ENCODE measurements at places on chromosomes 12 and 14. TPM values are rescaled to one million over a fixed set of nuclear protein-coding genes. Genes with fewer than 3 reads are reported as not detected.

DNA sequence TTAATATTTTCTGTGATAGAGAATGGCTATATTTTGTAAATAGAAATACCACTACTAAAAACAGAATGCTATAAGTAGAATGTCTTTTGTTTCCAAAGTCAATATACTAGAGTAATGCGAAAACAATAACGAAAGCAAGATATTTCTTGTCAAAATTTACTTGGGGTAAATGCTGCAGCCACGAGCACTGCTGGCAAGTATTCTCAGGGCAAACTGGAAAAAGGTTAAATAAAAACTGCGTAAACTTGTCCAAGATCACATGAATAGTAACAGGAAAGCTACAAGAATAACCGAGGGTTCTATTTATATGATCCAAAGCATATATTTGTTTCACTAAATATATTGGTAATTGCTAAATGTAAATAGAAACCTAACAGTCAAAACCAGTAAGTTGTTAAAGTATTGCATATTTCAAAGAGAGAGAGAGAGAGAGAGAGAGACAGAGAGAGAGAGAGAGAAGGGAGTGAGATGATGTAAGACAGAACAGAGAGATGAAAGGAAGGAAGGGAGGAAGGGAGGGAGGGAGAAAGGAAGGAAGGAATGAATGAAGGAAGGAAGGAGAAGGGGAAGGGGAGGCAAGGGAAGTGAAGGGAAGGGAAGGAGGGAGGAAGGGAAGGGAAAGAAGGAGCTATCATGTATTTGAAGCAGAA, 231.7 kb downstream of the KCNC2 start:
- peak; percentile 27 for DNase-seq

- DNase-seq = no peak
Measured at GRCh38 chr14:100069161-100069800, 4.1 kb downstream of the EVL start.

GRCh38 chr12:24913953-24914352, 34.9 kb downstream of the BCAT1 start:
- DNase-seq = no peak

DNA sequence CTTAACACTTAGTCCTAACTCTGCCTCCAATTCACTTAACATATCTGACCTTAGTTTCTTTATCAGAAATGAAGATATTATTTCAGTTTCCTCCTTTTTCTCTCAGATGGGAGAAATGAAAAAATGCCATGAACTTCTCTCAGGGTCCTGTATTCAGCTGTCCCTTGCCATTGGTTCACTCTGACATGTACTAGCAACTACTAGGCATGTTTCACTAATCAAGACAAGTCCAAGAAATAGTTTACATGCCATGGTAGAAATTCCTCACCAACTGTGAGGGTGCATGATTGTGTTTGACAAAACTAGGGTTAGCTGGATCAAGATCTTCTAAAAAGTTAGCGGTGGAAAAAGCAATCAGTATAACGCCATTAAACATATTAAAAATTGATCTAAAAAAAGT, 7.0 kb upstream of the ATXN7L3B start:
- DNase-seq = no peak

- no peak for DNase-seq
Measured at GRCh38 chr14:58783792-58784511, 146.2 kb downstream of the DACT1 start.

GRCh38 chr14:96167224-96168148, 37.2 kb upstream of the BDKRB2 start:
- no peak for DNase-seq

- DNase-seq = no peak
Measured at GRCh38 chr12:127556231-127556886, 710.6 kb upstream of the TMEM132C start.

DNA sequence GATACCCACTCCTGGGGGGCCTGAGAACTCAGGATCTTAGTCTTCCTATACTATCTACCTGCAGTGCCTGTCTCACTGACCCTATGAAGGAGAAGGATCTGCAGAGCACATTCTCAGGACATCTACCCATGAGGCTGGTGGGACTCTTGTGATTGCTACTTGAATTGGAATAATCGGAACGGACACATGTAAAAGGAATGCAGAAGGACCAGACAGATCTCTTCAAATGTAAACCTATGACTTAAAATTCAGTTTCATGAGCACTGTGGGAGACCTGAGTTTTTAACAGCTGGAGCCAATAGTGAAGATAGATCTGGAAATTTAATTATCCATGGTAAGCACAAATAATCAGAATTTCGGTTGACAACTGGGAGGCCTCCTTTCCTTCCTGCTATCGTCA, 35.2 kb upstream of the CPSF6 start:
- no peak for DNase-seq

DNA sequence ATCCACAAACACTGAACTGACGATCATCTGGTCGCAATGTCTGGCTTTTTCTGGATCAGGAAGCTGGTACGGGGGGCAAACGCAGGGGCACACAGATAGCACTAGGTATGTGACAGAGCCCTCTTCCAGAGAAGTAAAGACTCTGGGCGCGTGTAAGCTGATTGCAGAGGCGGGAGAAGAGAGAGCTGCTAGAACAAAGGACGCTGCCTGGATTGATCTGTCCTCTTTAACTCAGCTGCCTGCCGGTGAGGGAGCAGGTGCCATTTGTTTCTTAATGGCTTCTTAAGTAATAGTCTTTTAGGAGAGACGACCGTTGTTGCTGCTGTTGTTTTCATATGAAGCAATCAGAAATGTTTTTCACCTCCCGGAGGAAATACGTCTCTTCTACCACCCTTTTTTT, 77.3 kb downstream of the GLT1D1 start:
- DNase-seq = no peak

DNA sequence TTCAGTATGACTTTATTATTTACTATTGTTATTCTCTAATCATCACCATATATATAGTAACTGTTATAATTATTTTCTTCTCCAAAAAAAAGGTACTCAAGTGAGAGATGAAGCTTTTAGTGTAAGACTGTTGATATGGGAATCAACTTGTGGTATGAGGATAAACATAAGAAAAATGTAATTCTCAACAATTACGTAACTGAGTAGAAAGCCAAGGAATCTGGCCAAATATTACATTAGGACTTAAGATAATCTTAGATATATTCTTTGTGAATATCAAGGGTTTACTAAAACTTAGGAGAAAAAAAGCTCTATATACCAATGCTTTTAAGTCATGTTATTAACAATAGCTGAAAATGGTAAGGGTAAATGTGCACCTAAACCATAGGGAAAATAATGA, 13.3 kb downstream of the SENP1 start:
- no peak for DNase-seq

GRCh38 chr12:50166799-50167048, 445 bp downstream of the CERS5 start:
- DNase-seq = no peak

DNA sequence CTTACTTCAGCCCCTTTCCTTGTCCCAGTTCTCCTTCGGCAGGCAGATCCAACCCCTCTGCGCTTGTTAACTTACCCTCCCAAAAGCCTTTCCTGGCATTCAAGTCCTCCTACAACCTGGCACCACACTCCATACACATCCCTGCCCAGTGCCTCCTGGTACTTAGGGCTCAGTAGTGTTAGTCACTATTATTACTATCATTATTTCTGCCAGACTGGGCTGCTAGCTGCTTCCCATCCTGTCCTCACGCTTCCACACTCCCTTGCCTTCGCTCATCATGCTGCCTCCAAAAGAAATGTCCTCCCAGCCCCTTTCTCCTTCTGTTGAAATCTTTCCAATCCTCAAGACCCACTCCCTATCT, 1.6 kb upstream of the HDAC7 start:
- DNase-seq = no peak

DNA sequence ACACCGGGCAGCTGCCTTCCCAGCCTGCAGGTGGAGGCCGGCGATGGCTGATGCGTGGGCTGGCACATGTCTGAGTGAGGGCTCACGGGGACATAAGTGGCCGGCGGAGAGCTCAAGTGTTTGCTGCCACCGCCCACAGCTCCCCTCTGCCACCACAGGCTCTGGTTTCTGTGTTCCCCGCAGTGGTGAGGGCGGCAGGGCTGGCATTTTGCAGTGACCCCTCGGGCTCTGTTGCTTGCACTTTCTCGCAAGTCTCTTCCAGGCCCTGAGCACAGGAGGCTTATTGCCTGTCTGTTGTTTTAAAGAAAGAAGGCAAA, 271.0 kb upstream of the RTL1 start:
- no peak for DNase-seq

- no peak for DNase-seq
Measured at GRCh38 chr14:102591372-102591943, 991 bp upstream of the RCOR1 start.

DNA sequence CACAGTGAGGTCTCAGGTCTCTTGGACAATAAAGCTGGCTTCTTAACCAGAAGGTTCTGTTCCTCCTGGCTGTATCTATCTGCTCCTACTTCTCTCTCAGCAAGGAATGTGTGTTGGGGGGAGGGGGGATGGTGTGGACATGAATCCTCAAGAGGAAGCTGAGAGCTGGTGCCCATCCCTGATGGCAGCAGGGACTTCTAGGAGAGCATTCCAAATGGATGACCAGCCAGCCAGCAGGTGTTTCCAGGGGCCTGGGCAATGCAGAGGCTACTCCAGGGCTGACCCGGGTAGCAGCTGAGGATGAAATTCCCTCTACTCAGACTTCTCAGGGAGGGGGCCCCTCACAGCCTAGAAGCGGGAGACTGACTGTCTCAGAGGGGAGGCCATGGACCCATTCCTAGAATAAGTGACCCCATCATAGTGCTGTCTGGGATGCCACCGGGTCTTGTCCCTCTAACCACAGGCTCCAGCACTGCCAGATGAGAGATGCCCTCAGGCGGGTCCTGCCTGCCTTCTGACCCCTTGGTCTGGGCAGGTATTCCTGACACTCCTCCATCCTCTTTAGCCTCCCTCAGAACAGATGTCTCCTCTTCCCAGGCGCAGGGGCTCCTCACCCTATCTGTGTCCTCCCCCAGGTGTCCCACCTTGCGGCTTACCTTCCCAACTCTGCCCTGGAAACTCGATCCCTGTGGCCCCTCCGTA, 1.2 kb downstream of the RAB15 start:
- DNase-seq = no peak

- DNase-seq = peak; percentile 79
Measured at GRCh38 chr12:124685689-124686369, 118.4 kb upstream of the NCOR2 start.

DNA sequence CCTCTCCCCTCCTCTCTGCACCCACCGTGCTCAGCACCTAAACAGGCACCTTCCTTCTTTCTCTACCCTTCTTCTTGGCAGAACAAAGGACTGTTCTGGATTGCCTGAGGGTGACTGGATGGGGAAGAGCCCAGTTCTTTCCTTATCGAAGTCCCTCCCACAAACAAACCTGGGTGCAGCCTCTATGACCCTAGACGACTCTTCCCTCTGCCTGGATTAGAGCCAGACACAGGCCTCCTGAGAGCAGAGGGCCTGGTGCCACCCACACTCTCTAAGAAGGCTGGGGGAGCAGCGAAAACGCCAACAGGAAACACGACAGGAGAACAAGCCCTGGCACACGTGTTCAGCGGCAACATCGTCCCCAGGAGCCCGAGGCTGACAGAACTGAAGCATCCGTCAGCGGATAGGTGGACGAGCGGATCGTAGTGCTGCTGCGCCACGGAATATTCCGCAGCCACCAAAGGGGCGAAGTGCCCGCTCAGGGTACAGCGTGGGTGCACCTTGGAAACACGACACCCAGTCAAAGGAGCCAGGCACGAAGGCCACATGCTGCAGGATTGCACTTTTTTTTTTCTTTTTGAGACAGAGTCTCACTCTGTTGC, 38.0 kb downstream of the RIMBP2 start:
- DNase-seq = no peak

GRCh38 chr14:68632054-68632895, 160.6 kb downstream of the ZFP36L1 start:
- DNase-seq = no peak

DNA sequence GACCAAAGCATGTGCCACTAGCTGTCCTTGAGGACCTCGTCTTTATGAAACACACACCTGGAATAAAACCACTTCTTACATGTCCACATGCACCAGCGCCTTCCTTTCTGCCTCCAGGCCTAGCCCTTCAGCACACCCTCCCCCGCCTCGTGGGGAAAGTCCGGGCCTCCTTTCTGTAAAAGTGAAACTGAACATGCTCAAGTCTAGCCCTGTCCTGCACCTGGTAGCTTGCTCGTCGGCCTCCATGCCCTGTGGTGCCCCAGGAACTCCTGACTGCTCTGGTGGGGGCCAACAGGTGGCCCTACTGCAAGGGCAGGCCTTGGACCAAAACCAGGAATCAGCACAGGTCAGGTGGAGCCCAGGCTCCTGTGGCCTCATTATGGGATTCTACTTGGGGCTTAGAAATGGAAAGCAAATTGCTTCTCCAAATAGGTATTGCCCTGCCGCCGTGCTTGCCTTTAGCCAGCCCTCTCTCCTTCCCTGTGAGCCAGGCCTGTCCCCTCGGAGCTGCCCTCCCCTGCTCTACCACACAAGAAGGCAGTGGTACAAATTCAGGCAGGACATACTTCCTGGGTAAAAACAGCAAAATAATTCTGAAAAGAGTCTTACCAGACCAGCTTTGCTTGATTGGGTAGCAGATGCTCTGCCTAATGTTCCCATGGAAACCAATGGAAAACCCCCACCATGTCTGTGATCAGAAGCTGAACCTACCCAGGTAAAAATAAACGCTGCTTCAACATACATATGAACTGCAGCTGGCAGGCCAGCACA, 43.5 kb downstream of the ERH start:
- no peak for DNase-seq

DNA sequence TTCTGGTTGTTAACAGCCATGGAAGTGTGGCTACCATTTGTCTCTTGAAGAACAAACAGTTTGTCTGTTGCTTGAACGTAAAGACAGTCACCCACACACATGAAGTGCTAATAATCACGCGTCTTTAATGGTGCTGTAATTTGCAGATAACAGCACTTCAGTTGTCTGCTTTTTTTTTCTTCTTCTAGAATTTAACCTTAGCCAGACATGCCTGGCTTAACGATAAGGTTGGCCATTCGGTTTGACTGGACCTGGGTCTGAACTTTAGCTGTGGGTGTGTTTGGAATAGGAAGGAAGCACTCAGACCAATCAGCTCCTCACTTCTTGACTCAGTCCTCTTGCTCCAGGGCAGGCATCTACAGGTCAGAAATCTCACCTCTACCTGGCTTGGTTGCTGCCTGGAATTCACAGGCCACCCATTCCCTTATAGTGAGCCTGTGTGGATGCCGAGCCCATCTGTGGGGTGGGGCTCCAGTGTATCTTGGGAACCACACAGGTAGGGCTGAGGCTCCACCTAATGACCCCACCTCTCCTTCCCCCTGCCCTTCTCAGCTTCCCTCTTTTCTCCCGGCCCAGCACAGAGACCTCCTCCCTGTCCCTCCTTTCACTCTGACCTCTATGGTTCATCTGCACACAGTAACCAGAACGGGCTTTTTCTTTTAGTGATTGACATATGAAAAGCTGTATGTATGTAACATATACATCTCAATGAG, 246.4 kb upstream of the PWP1 start:
- no peak for DNase-seq

WSCD2 gene
- not detected for total RNA-seq

TARBP2 gene
- total RNA-seq = 34.6 TPM

RNF212B gene
- total RNA-seq = not detected

SIX4 gene
- 11.3 TPM for total RNA-seq

CFAP73 gene
- total RNA-seq = 0.97 TPM

KRT80 gene
- 36.0 TPM for total RNA-seq

OR4K14 gene
- not detected for total RNA-seq

BTG1 gene
- total RNA-seq = 32.6 TPM

IFT43 gene
- total RNA-seq = 50.0 TPM

Data from NCI-H460 (cell line).